H1 (cell line): ENCODE measurements at places on chromosomes 12 and 14.

- no peak for DNase-seq
These were observed 390.6 kb downstream of the KCNH5 start for GRCh38 chr14:62654641-62655040.

- peak; percentile 59 for DNase-seq
These were observed 1.2 kb downstream of the CDK2AP1 start for GRCh38 chr12:123270214-123271000.

GRCh38 chr12:79765157-79765556 is 74.4 kb upstream of the PAWR start:
- DNase-seq: no peak

DNA sequence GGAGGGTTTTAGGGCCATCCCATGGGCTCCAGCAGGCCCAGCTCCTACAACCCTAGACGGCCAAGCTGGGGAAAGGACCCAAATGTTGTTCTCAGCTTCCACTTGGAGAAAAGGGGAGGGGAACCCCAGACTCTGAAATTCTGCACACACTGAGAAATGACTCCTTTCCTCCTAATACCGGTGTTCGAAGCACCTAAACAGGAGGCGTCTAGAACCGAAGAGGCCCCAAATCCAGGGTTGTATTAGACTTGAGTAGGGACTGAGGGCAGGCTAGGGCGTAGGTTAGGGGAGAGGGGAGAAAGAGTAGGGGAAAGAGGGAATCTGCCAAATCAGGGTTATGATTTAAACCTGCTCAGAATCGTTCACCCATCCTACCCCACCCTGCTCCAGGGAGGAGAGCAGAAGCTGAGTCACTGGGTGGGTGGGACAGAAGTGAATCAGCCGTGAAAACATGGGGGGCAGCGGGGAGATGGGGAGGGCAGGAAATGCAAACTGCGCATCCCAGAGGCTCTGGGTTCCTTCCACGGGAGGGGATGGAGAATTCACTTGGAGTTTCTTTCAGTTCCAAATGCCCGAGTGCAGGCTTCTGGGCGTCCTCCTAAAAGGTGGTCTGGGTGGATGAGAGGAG is 1.0 kb downstream of the IGFBP6 start:
- no peak for DNase-seq

GRCh38 chr12:13362260-13362841 is 165.8 kb downstream of the EMP1 start:
- peak; percentile 84 for DNase-seq

- DNase-seq: no peak
These were observed 80.1 kb downstream of the DACT1 start for GRCh38 chr14:58717813-58718212.

GRCh38 chr14:106538201-106538600 is 1011.8 kb downstream of the TMEM121 start:
- no peak for DNase-seq

- DNase-seq: peak; percentile 19
These were observed 53.6 kb upstream of the BCL11B start for GRCh38 chr14:99325591-99325990.

- no peak for DNase-seq
These were observed 72.7 kb downstream of the SPTB start for GRCh38 chr14:64806862-64807495.

GRCh38 chr12:98352218-98352811 is 163.1 kb upstream of the TMPO start:
- DNase-seq: no peak

DNA sequence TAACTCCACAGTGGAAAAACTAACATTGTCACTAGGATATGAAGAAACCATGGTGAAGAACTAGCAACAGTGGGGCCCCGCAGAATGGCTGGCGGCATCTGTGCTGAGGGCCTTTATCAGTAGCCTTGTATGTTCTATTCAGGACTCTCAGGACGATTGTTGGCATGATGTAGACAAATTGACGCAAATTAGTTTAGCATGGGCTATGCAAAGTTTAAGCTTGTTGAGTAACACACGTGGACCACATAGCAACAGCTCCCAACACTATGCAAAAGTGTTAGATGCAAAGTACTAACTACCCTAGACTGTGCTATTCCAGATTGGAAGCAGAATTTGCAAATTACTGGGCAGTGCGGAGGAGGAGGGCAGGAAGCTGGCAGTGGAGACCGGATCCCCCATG is 38.2 kb upstream of the TMEM263 start:
- DNase-seq: no peak

- DNase-seq: no peak
These were observed 12.7 kb downstream of the FOXN4 start for GRCh38 chr12:109296431-109296830.

- DNase-seq: no peak
These were observed 205.2 kb downstream of the CACNA1C start for GRCh38 chr12:2258025-2258424.

GRCh38 chr12:104966677-104967076 is 8.6 kb upstream of the SLC41A2 start:
- no peak for DNase-seq
